ENCODE measurements at places on chromosomes 12 and 14.

DNA sequence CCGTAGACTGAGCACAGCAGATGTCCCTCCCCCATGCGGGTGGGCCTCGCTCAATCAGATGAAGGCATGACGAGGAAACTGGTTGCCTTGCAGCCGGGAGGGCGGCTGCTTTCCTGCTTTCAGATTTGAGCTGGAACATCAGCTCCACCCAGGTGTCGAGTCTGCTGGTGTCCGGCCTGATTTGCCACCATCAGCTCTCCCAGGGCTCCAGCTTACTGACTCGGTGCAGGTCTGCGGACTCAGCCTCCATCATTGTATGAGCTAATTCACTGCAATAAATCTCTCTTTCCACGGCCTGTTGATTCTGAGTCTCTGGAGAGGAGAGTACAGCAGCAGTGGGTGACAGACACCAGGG is 156.2 kb downstream of the KIF26A start:
- no peak for DNase-seq

DNA sequence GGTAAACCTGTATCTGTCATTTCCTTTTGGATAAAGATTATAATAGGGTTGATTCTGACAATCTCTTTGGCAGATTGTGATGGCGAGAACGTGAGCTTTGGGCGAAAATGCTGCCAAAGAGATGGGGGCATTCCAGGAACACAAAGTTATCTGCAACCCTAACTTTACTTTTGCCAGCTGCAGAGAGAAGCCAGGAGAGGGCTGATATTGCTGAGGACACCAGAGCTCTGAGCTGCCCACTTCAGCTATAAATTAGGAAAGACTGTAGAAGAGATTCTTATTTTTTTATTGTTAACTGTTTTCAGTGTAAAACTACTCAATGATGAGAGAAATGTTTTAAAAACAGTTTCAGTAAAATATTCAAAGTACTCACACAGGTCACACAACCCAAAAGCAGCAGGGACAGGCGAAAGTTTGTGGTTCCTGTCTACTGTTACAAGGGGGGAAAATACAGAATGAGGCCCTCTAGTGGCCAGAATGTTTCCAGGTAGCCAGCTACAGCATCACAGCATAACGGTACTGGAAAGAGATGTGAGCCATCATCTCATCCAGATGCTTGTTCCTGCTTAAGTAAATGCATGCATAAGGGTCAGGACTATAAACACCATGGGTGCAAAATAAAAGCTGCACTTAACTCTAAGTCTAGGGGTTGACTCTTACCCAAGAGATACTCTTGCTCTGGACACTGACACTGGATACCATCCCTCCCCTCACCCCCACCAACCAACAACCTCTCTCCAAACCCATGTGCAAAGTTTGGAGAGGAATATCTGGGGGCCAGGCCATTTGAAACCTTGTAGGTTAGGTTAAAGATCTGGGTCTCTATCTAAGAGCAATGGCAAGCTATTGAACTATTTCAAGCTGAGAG is 498.4 kb downstream of the RMST start:
- no peak for DNase-seq

GRCh38 chr14:24435192-24435810 is 5.5 kb downstream of the KHNYN start:
- DNase-seq, result no peak

DNA sequence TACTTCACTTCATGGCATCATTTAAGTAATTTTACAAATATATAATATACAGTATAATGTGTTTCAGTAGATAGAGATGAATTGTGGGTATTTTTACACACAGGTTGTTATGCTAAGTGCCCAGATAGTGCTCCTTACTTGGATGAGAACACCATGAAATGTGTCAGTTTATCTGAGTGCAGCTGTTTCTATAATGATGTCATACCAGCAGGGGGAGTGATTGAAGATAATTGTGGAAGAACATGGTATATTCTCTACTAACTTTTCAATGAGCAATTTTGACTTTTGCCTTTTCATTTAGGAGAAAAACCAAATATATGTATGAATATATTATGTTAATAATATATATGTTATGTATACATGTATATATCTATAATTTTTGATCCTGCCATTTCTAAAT is 221.6 kb downstream of the LRRK2 start:
- no peak for DNase-seq

GRCh38 chr12:71599210-71599609 is 64.4 kb downstream of the ZFC3H1 start:
- no peak for DNase-seq

DNA sequence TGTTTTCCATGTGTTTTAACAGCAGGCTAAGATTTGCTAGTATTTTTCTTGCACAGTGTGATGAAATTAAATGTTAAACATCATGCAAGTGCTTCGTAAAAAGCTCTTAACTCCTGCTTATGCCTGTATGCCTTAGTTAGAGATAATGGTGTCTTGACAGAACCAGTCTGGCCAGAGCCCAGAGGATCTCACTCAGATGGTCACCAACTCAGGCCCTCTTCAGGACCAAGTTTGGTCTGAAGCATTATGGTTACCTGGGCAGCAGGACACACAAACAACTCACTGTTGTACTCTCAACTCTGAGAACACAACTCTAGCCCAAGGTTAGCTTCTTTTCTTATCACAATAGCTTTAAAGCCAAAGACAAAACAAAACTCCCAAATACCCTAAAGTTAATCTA is 115.4 kb downstream of the KIF21A start:
- no peak for DNase-seq

GRCh38 chr14:51684760-51685159 is 33.0 kb downstream of the FRMD6 start:
- DNase-seq, result no peak

DNA sequence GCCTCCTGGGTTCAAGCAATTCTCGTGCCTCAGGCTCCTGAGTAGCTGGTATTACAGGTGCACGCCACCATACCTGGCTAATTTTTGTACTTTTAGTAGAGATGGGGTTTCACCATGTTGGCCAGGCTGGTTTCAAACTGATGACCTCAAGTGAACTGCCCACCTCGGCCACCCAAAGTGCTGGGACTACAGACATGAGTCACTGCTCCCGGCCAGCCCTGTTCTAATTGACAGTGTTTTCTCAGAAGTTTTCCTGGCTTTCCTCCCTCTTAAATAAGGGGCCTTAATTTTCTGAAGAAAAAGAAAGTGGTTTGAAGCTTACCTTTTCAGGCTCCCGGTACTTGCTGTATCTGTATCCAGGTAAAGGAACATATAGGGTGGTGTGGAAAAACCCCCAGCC is 1.7 kb downstream of the HAL start:
- DNase-seq, result no peak

- no peak for DNase-seq
Measured at GRCh38 chr14:77318006-77318553, 2.6 kb downstream of the POMT2 start.

DNA sequence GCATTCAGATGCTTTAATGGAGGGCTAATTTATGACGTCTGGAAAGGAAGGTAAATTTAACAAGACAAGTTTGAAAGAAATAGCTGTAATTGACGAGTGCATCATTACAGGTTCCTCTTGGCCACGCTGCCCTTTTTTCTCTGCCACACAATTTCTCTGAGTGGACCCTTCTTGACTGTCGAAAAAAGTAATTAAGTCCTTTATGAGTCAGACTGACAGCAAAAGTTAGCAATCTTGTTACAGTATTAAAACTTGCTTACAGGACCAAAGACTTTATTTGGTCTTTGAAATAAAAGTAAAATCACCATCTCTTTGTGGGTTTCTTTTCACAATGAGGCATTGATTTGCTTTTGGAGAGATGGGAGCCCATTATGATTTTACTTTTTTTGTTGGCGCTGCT is 42.6 kb downstream of the SAMD4A start:
- DNase-seq, result no peak

GRCh38 chr12:11397366-11397765 is 2.0 kb upstream of the PRB2 start:
- DNase-seq, result no peak

DNA sequence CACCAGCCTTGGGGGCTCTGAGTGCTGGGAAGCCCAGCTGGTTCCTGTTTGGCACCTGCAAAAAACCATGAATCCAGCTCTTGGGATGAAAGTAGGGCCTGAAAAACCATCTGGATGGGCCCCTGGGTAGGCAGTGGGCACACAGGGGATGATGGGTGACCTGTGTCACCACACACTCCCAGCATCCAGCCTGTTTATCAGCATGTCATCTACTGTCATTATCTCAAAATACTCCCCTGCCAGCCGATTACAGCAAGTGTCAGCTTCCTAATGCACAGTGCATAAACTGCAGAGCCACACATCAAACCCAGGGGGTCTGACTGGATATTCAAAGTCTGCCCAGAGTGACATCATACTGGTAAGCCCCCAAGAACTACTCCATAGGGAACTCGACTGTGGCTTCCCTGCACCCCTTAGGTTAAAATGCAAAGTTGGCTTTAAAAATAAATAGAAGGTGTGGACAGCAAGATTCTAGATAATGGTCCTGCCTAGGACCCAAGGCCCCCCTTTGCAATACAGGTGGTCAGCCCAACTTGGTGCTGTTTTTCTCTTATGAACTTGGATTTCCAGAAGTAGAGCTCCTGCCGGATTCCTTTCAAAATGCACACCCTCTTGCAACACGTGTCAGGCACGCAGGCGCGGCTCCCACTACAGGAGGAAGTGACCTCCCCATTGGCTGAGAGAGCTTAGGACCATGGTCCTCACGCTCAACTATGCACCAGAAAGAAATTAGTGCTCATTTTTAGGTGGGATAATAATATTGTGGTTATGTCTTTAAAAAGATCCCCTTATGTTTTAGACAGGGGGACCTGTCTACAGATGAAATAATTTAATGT is 94.1 kb downstream of the GCH1 start:
- DNase-seq, result no peak

DNA sequence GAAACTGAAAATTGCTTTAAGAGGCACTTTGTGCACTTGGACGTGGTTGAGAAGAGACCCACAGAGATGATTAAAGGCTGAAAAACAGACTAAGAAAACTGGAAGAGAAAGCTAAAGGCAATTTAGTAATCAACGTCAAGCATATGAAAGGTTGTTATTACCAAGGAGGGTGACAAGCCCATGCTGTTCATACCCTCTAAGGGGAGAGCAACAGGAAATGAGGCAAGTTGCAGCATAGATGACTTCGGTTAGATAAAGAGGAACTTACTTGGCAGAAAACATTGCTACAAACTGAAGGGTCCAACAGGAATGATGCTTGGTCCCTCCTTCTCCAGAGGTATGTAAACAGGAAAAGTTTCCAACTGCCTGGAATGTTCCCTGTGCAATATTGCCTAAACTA is 107.8 kb downstream of the DUSP6 start:
- no peak for DNase-seq

GRCh38 chr12:117875744-117876435 is 92.9 kb downstream of the KSR2 start:
- no peak for DNase-seq

- DNase-seq, result no peak
Measured at GRCh38 chr14:68263563-68264259, 444.1 kb downstream of the RAD51B start.

DNA sequence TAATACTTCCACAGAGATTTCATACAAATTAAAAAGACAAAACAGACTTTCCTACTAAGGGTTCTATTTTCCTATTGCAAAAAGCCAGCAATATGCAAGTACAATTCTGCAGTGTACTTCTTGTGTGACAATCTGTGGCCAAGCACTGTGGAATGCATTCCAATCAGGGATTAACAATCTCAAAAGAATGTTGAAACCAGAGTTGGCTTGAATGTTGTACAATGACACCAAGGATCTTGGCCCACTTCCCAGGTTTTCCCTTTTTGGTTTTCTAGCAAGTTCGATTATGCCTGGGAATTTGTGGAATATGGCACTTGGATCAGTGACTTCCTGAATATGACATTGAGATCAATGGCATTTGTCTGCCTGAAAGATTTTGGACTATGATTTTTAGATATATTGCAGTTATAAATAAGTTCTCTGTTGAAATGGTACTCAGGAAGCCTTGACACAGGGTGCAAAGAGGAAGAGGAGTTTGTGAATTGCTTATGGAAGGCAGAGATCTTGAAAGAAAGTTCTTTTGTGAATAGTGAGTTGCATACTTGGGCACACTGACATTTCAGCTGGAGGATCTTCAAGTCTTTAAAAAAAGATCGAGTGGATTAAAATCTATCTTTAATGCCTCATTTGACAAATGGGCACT is 81.4 kb upstream of the FERMT2 start:
- DNase-seq, result no peak

GRCh38 chr12:45944771-45945170 is 45.6 kb downstream of the SCAF11 start:
- DNase-seq, result no peak

DNA sequence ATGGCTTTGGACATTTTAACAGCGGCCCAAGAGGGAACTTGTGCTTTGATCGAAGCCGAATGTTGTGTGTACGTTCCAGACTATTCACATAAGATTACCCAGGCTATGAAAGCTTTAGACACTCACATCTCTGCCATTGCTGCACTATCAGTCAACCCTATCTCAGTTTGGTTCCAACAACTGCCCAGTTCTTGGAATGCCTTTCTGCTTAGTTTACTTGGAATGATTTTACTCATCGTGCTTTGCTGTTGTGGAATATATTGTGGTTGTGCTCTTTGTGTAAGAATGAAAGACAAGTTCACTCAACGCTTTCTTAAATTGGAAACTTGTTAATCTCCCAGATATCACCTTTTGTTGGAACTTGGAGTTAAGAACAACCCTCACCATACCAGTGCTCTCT is 498.2 kb downstream of the GLT1D1 start:
- no peak for DNase-seq

DNA sequence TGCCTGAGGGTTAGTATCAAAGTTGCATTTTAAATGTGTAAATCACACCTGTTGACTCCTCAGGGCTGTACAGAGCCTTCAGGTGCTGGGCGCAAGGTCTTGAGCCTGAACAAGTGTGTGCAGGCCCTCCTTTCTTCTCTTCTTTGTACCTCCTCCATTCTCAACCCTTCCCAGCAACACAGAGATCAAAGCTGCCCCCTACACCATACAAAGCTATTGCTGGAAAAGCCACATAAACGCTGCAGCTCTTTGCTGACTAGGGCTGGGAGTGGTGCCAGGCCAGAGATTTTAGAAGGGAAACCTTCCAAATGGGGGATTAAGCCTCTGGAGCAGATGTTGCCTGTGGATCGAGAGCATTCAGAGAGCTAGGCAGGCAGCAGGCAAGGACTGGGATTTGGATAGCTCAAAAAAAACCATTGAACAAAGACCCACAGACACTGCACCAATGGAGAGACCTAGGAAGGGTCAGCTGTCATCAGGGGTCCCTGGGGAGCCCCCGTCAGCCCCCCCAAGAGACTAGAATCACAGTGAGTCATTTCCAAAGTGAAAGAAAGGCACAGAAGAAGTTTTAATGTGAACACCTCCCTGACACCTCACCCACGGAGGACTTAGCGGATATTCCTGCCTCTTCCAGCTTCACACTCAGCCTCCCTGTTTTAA is 18.2 kb upstream of the SUSD6 start:
- no peak for DNase-seq

GRCh38 chr14:56294128-56294527 is 175.9 kb downstream of the PELI2 start:
- DNase-seq, result no peak

DNA sequence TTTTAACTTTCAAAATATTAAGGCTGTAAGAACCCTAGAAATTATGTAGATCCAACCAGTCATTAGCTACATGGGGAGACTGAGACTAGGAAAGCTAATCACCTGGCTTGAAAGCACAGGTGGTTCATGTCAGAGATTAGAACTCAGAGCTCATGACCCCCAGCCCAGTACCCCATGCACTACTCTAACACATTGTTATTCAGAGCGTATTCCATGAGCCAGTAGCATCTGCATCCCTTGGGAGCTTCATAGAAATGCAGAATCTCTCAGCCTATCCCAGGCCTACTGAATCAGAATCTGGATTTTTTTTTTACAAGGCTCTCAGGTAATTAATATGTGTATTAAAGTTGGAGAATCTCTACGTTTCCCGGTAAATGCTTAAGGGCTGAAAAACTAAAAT is 161.7 kb downstream of the BTG1 start:
- no peak for DNase-seq

Measured in stimulated activated CD4-positive, alpha-beta T cell treated with anti-CD3 and anti-CD28 coated beads, Interleukin-15, amount 100 ng/mL, for 48 hours (primary cell).